ENCODE measurements at places on chromosomes 5 and 9.

DNA sequence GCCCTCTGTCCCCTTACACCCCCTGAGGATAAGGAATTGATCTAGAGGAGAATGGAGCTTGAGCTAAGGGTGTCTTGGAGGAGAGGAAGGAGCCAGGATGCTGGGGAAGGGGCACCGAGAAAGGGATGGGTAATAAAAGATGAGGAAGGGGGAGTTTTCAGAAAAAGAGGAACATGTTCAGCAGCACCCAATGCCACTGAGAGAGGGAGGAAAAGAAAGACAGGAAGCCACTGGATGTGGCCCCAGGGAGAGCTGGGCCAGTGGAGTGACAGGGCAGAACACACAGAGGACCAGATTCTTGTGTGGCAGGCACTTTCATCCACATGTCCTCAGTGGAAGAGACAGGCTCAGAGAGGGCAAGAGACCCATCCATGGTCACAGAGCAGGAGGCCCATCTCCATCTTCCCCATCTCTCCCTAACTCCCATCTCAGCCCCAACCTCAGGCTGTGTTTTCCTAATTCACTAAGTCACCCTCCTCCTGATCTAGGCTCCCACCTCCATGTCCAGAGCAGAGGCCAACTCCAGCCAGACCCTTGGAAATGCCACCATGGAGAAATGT is 7.2 kb downstream of the PFN3 start:
- DNase-seq, result no peak

DNA sequence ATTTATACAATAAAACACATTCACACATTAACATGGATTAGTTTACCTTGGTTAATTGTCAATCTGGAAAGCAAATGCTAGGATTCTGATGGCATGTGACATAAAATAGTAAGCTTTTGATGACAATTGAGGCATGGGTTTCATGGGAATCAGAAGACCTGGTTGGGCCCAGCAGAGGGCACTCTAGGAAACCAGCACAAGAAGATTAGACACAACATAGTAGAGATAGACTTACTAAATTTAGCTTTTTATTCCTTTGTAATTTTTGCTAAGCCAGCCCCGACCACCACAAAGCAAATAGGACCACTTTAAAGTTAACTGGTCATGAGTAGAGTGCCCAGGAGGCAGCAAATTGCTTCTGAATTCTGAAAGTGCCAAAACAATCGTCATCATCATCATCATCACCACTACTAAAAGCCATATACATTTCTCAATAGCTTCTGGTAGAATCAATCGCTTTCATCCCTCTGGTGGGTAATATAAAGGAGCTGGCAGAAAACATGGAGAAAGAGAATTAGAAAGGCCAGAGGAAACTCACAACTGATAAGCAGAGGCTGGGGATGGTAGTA is 163.2 kb downstream of the ARRDC3 start:
- peak; percentile 53 for DNase-seq

DNA sequence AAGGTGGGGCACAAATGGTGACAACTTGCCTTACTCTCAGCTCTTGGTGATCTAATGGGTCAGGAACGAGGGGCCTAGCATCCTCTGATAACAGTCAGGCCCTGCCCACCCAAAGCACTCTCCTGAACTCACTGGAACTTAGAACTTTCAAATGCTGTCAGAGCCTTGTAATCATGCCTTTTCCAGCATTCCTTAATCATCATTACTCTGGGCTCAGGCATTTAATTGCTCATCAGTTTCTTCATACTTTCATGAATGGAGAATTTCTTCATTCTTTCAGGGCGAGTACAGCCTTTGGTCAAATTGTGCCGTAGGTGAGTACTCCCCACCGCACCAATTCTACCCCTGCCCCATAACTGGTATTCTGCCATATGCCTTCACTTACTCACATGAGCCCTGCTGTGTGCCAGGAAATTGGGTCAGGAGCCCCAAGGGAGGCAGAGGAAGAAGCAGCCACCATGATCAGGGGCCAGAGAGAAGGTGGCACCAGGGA is 30.2 kb upstream of the DUSP1 start:
- no peak for DNase-seq

DNA sequence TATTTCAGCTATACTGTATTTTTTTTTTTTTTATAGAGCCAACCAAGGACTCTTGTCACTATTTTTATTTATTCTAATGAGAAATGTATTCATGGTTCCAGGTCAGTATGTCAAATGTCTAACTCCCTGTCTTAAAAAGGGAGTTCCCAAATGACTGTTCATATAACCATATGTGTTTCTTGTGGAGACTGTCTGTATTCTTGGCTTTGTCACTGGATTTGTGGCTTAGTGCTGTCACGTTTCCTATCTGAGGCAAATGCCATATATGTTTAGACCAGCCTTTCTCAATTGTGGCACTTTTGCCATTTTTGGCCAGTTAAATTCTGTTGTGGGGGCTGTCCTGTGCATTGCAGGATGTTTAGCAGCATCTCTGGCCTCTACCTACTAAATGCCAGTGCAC is 3.1 kb downstream of the GCNT1 start:
- no peak for DNase-seq

DNA sequence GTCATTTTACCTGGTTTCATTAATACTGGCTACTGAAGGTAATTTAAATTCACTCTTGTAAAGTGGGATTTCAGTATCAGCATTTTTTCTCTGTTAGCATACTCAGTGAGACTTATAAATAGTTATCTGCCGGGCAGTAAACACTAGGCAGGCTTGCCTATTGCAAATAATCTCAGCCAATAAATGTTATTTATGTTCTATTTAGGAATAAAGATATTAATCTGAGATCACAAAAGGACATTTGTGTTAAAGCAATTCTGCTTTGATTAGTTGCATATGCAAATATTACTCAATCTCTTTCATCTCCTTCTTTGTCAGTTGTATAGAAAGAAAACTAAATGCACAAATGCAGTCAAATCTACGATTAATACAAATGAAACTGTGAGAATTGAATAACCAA is 827.8 kb downstream of the TLE4 start:
- no peak for DNase-seq

DNA sequence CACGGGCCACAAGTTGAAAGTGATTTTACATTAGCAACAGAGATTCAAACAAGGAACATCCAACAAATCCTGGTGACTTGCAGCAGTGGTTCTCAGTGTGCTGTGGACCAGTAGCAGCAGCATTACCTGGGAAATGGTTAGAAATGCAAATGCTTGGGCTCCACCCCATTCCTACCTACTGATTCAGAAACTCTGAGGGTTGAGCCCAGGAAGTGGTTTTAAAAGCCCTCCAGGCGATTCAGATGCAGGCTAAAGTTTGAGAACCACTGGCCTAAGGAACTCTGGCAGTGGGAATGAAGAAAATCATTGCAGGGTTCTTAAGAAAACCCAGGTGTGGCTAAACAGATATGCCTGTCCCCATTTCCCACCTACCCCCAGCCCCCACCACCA is 398.8 kb downstream of the ENC1 start:
- DNase-seq, result no peak

DNA sequence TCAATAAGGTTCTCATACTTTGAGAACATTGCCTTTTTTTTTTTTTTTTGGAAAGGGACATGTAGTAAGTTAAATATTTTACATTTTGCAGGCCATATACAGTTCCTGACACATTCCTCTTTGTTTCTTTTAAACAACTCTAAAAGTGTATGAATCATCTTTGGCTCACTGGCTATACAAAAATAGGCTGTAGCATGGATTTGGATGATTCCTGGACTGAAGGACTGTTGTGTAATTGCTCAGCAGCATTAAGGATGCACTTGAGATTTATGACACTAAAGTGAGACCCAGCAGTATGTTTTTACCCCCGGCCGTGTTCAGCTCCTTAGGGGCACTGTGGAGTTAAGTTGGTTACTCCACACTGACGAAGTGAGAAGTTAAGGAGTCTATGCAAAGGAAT is 41.3 kb downstream of the VPS13A start:
- no peak for DNase-seq

DNA sequence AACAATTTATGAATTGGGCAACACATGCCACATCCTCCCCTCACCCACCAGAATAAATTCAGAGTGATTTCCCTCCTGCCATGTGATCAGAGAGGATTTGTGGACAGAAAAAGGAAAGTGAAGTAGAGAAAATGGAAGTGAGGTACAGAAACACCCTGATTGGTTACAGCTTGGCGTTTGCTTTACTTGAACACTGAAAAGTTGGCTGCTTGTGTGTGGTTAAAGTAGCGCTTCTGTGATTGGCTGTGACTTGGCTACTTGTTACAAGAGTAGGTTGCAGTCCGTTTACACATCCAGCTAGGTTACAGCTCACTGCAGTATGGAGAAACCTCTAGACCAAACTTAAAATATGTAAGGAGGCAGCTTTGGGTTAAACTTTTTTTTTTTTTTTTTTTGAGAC is 205.2 kb upstream of the ZNF608 start:
- no peak for DNase-seq

DNA sequence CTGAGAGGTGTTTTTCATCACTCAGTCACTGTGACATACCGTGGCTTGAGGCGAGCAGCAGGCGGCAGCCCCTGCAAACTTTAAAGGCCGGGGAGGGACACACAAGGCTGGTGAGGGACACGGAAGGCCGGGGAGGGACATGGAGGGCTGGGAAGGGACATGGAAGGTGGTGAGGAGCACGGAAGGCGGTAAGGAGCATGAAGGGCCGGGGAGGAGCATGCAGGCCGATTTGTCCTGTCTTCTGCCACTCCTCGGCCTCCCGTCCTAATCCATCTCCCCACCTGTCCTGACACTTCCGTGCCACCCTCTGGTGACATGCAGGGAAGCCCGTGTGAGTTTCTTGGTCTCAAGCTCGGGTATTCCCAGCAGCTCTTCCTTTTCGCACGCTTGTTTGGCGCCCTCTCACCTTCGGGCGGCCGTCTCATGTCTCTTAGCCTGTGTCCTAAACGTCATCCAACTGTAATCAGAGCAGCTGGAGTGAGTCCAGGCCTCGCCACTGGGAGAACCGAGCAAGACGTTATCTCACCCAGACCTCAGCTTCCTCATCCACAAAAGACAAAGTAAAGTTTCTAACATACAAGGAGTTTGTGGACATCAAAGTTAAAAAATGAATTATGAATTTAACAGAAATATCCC is 126.5 kb downstream of the MRPL36 start:
- peak; percentile 35 for DNase-seq

DNA sequence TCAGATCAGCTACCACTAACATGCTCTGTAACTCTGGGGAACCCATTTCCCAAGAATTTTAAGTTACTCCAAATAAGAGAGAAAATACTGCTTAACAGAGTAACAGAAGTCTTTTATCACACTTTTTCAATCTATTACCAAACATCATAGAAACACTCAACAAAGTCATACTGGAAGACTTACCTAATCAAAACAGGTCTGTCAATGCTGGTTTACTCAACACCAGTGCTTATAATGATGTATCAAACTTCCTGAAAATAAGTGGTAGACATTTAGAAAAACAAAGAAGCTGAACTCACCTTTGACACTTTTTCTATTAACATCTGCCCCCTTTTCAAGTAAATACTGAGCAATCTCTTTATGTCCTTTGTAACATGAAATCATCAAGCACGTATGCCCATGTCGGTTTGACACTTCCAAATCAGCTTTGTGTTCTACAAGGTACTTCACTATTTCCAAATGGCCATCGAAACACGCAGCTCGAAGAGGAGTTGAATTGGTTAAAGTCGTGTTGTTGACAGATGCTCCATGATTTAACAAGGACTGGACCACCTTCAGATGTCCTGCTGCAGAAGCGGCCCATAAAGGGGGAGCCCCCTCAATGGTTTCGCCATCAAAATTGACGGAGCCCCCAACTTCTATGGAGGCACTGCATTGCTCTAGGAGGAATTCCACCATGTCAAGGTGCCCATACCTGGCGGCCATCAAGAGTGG is 1.8 kb downstream of the FEM1C start:
- DNase-seq, result no peak

DNA sequence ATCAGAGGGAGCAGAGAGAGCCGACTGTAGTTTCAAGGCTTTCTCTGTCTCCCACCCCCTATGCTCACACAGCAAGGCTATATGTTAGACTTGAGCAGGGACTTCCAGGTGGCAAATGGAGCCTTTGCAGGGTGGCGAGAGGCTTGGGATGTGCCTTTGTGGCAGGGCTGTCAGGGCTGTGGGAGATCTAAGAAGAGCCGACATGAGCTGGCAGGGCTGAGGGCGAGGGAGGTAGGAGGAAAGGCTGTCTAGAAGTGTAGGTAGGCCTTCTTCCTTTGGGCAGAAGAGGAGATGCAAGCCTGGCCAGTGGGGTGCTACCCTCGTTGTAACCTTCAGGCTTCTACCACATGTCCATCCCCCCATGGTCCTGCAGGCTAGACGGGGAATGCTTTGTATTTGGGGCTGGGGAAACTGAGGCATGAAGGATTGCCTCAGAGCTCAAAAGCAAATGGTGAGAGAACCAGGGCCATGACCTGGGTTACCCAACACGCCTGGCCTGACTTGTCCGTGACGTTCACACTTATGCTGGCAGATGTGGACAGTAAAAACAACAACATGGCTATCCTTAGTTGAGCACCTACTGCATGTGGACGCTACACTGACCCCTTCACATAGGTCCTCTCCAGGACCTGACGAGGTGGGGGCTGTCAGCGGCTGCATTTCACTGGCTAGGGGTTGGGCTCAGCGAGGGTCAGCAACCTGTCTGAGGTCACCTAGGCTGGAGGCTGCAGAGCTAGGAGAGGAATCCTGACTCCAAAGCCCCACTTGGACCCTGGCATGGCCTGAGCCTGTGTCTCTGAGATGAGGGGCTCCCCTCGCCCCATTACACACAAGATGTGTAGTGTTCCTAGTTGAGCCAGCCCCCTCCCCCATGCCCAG is 15.3 kb downstream of the CXXC5 start:
- DNase-seq, result no peak

DNA sequence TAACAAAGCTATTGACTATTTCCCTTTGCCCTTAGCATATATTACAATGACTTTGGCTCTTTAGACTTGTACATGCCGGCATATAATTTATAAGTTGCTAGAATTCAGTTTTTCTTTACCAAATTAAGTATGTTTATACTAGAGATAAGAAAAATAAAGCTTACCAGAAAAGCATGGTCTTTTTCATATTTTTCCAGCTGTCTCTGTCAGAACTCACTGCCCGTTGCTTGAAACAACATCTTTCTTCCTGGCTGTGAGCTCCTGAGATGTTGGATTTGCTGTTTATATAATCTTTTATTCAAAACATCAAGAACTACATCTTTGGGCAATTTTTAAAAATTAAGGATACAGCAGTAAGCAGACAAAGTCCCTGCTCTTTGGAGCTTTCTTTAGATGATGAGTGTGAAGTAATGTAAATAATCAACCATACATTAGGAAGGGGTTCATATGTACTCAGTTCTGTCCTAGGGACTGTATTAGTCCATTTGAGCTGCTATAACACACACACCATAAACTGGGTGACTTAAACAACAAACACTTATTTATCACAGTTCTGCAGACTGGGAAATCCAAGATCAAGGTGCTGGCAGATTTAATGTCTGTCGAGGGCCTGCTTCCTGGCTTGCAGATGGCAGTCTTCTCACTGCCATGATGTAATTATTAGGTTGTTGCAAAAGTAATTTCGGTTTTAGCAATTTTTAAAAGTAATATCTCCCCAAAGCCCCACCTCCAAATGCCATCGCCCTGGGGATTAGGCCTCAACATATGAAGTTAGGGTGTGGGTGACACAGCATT is 45.4 kb upstream of the RANBP3L start:
- no peak for DNase-seq
